NCI-H187 treated with DMSO at 0.1 percent for 48 hours (cell line): ENCODE measurements at places on chromosomes 1 and 21.

- no peak for DNase-seq
Observed at GRCh38 chr1:214270097-214270650, 10.8 kb upstream of the SMYD2 start.

- DNase-seq, result no peak
Observed at GRCh38 chr1:153415850-153416570, at the start of gene S100A7A. S100A7A (plus strand) TSS chr1:153416520; CDS start chr1:153418083, 1,563 bp downstream.

DNA sequence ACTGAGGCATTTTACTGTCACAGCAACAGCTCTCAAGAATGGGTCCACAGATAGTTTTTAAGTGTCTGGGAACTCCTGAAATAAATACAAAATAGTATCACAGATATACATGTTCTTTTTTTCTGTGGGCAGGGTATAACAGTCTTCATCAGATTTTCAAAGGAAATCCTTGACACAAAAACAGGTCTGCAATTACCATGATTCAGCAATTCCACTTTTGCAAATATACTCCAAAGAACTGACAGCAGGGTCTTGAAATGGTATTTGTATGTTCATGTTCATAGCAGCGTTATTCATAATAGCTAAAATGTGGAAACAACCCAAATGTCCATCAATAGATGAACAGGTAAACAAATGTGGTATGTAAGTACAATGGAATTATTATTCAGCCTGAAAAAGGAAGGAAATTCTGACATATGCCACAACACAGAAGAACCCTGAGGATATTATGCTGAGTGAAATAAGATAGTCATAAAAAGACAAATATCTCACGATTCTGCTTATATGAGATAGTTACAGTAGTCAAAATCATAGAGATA is 85.0 kb downstream of the EPS15 start:
- DNase-seq, result no peak

DNA sequence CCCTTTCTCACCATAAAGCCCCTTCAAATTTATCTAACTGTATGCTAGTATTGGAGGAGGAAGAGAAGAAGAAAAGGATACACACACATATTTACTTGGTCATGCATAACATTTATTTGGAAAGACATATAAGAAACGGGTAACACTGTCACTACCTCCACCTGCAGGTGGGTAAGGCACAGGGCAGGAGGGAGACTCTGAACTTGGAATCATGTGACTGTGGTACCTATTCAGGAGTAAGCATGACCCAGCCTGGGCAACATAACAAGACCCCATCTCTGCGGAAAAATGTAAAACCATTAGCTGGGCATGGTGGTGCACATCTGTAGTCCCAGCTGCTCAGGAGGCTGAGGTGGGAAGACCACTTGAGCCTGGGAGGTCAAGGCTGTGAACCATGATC is 1.4 kb upstream of the PADI6 start:
- DNase-seq, result no peak

DNA sequence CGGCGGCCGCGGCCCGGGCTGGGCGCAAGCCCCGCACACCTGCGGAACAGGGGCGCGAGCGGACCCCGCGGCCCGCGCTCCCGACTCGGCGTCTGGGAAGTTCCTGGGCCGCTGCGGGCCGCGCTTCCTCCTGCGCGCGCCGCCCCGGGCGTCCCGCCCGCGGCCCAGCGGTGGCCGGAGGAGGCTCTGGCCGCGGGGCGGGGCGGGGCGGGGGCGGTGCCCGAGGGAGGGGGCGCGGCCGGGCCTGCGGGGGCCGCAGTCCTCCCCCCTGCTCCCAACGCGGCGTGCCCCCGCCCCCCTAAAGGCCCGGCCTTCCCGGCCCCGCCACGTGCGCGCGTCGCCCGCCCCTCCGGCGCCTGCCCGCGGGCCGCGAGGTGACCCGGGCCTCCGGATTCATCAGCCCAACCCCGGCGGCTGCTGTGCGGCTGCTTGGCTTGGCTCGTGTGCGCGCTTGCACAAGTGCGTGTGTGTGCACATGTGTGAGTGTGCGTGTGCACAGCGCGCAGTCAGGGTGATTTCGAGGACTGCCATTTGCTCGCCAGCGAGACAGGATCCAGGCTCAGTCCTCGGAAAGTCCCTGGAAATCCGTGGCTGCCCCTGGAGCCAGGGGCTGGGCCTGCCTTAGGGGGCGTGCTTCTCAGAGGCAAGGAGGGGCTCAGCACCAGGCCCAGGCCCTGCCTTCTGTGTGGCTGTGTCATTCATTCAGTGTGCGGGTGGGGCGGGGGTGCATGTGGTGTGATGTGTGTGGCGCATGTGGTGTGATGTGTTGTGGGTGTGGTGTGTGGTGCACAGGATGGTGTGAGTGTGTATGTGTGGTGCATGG is at the start of gene C2CD2:
TSS of gene C2CD2 (minus strand) at position 188 of the 823 bp plus-strand sequence. CDS start 370 bp downstream, outside the sequence.
- no peak for DNase-seq

GRCh38 chr1:42845193-42845592 is 1.2 kb upstream of the ZNF691 start:
- DNase-seq, result no peak

GRCh38 chr1:178614286-178614685 is 101.4 kb downstream of the TEX35 start:
- no peak for DNase-seq

DNA sequence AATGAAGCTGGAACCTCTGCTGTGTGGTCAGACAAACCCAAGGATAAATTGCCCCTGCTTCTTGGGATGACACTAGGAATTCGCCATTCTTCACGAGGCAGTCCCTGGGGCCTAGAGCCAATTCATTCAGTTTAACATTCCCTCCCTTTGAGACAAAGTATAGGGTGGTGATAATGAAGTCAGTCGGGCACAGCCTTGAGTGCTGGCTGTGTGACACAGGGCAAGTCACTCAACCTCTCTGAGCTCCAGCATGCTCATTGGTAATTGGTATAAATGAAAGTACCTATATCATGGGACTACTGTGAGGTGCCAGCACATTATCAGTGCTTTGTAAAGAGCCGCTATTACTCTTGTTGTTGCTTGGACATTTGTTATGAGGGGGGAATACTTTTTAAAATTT is 64.9 kb upstream of the DIRAS3 start:
- DNase-seq, result no peak

DNA sequence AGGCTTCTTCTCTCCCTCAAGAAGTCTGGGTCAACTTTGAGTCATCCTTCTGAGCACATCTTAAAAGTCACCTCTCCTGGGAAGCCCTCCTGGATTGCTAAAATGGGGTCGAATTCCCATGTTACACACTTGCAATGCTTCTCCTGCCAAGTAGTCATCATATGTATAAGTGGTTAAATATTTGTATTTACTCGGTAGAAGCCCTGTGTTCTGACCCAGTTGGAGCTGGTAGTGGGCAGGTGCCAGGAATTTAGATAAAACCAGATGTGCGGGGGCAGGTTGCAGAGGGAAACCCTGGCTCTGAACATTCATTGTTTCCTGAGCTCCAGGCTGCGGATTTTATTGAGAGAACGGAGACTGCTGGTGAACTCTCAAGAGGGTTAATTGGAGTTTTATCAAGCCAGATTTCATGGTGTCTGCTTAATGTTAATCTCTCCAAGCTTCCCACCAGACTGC is 52.8 kb upstream of the RPL11 start:
- DNase-seq, result no peak

GRCh38 chr21:29360799-29361765 is 62.4 kb downstream of the BACH1 start:
- no peak for DNase-seq

DNA sequence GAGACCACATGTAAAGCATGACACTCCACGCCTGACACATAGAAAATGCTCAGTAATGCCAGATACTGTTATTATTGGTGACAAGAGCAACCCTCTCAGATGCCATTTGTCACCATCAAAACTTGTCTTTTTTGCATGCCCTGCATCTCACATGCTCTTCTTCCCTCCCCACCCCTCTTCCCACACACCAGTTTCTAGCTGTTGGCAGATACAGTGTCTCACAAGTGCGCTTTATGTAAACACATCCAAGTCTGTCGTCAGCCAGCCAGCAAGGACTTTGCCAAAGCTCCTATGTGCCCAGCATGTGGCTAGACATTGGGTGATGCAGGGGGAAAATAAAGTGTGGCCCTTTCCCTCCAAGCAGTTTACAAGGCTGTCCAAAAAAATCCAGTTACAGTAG is 44.9 kb upstream of the EPHA8 start:
- DNase-seq, result no peak

DNA sequence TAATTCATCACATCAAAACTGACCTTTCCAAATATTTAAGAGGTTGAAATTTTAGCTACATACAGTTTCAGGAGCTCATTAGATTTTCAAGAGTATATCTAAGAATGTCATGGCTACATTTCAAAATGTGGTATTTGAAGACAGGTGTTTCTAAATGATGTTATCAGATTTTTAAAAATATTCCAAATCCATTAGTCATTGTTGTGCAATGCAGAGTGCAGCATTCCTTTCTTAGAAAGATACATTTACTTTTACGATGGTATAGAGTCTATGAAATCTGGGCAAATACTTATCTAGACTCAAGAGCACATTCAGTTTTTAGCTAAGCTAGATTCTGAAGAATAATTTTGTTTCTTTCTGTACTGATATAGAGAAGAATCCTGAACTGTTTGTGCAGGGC is 230.3 kb downstream of the CHRM3 start:
- no peak for DNase-seq
